ENCODE measurements at places on chromosomes 12 and 14.
A peak's percentile ranks its signal among the peaks of the same experiment; 100 is the strongest.

DNA sequence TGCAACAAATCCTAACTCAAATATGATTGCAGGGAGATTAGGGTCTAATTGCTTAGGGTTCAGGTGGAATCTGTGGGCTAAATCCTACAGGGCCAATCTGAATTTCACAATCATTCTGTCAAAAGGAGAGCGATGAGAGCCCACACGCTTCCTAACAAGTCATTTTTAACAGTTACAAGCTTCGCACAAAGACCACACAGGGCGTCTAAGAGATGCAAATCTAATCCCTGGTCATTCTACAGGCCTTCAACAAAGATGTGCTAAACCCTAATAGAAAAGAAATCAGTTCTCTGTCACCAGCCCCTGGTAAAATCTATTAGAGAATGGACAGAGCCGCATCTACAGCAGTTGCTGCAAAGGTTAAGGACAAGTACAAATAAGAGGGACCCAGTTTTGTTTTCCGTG is 15.3 kb downstream of the NKX2-1 start:
- no peak for DNase-seq

- DNase-seq, result no peak
These were observed 12.4 kb upstream of the NRXN3 start for GRCh38 chr14:78157494-78158437.

- no peak for DNase-seq
These were observed 27.5 kb downstream of the TESPA1 start for GRCh38 chr12:54956818-54957641.

DNA sequence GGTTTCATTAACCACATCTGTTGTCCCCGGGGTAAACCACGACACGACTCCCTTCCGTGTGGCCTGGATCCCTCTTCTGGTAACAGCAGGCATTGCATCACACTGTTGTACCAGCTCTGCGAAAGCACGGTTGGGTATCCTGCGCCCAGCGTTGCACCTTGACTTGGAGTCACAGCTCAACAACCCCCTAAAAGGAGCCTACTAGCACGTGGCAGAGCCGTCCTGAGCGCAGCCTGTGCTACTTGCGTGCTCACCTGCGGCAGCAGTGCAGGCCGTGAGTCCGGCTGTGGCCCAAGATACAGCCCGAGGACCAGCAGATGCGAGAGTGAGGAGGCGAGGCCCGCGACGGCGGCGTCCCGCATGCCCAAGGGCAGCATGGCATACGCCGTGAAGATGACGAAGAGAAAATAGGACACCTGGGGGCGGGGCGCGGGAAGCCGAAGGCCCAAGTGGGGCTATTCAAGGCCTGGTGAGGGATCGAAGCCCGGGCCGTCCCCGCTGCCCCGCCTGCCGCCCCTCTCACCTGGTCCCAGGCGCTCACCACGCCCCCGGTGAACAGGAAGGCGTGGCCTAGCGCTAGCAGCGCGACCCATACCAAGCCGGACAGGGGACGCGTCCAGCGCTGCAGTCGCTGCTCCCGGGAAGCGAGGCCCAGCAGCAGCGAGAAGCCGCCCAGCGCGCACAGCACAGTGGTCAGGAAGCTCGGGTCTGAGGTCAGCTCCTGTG is 2.4 kb downstream of the ADCY4 start:
- DNase-seq, result peak; percentile 46

DNA sequence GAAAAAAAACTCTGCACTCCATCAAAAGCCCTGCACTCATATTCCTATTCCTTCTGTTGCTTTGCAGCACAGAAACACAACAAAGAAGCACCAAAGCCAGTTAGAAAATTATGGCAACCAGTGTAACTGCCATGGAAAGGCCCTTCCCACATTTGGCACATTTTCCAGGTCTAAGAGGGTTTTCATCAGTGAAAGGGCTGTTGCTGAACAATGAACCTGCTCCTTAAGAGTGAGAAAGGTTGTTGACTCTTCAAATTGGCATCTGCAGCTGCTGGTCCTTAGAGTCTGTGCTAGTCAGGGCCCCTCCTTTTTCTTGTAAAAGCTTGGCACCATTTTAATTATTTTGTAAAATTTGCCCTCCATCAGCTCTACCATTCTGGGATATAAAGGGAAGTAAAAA is 378.7 kb upstream of the KITLG start:
- no peak for DNase-seq

DNA sequence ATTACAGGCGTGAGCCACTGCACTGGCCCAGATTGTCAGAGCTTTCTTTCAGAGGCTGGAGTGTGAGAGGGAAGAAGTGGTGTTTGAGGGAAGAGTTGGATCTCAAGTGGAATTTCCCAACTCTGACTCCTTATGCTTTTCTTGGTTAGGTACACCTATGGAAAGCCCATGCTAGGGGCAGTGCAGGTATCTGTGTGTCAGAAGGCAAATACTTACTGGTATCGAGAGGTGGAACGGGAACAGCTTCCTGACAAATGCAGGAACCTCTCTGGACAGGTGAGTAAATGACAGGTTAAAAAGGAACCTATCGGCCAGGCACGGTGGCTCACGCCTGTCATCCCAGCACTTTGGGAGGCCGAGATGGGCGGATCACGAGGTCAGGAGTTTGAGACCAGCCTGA is 14.9 kb downstream of the A2ML1 start:
- DNase-seq, result no peak

DNA sequence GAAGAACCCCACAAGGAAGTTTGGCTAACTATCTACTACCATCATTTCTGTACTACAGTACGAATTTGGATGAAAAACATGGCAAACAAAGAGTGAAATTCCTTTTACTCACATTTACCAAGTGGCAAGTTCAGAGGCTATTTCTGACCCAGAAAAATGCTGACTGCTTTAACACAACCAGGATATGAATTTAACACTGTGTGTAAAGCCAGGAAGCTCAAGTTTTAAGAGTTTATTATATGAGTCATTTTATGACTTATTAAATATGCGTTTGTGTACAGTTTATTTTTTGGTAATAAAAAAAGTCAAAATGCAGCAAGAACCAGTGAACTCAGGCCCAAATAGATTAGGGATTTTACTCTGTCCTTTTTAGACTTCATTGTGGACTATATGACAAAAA is 58.4 kb upstream of the STAC3 start:
- no peak for DNase-seq

Measured in stimulated activated CD8-positive, alpha-beta memory T cell treated with anti-CD3 and anti-CD28 coated beads, Interleukin-4, amount 100 ng/mL, for 1 hour (primary cell).